Activated effector memory CD4-positive, alpha-beta T cell treated with Interleukin-2 at 50 U/mL for 16 hours (primary cell): ENCODE measurements at places on chromosomes 2 and 18.

DNA sequence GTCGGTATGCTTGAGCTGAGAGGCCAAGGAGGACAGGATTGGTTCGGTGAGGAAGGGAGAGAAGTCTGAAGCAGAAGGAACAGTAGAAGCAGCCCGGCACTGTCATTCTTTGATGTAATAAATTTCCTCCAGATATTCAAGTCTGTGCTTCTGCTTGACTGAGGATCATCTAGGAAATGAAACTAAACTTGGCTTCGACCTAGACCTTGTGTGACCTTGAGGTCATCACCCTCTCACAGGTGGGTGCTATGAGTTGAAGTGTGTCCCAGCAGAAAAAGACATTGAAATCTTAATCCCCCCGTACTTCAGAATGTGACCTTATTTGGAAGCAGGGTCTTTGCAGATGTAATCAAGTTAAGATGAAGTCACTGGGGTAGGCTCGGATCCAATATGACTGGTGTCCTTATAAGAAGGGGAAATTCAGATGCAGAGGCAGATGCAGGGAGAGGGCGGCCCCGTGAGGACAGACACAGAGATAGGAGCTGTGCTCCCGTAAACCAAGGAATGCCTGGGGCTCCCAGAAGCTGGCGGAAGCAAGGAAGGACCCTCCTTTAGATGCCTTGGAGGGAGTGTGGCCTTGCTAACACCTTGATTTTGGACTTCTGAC lies 49.0 kb downstream of the PRKCE start:
- no peak for DNase-seq

DNA sequence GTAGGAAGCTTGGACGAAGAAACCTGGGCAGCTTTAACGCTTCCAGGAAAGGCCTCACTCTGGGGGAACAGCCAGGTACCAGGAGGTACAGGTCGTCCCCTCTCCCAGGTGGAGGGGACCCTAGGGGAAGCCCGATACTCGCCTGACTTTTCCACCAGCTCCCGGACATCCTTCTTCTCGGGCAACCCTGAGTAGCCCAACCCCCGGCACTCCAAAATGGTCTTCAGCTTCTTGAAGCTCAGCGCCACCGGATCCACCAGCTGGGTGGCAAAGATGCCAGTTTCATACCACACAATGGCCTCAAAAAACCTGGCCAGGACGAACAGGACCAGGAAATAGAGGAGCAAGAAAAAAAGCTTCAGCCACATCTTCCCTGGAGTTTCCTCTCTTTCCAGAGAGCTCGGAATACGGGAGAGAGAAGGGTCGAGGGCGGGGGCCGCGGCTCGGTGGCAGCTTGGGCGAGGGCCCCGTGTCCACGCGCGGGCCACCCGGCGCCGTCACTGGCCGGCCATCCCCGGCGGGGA lies 1.1 kb downstream of the RNF103 start:
- peak; percentile 8 for DNase-seq

DNA sequence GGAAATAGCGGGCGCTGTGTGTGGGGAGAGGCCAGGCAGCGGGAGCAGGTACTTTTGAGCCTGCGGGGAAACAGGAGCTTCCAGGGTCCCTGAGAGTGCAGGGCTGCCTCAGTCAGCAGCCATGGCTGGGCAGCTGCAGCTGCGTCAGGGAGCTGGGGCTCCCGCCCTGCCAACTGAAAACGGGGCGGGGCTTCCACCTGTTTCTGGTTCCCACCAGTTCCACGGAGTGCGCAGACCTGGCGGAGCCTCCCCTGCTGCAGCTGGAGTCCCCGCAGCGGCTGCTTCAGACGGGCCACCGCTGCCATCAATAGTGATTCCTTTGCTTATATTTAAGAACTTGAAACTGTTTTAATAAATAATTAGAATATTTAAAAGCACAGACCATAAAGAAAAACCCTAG lies 30.6 kb upstream of the RPRM start:
- no peak for DNase-seq

DNA sequence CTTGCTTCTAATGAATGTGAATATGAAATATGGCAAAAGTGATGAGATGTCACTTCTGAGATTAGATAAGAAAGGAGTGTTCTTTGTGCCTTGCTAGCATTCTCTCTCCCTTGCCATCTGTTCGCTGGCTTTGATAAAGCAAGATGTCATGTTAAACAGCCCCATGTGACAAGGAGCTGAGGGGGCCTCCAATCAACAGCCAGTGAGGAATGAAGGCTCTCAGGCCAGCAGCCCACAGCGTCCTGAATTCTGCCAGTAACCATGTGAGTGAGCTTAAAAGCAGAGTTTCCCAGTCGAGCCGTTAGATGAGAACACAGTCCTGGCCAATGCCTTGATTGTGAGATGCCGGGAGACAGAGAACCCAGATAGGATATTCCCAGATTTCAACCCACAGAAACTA lies 198.8 kb downstream of the IRS1 start:
- no peak for DNase-seq

DNA sequence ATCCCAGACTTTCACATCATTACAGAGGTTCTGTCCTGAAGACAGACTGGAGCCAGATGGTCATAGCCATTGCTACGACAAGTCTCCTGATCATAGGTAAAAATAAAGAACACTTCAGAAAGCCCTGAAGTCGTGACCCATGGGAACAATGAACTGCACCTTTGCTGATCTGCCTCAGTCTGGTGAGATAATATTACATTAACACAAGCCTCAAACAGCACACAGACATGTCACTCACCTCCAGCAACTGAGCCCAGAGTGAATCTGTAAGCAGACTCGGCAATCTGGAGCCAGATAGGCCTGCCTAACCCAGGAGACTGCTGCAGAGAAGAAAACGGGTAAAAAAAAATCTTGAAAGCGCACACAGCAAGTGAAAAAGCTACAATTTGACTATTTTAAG lies 79.2 kb downstream of the SLC25A12 start:
- DNase-seq = no peak

DNA sequence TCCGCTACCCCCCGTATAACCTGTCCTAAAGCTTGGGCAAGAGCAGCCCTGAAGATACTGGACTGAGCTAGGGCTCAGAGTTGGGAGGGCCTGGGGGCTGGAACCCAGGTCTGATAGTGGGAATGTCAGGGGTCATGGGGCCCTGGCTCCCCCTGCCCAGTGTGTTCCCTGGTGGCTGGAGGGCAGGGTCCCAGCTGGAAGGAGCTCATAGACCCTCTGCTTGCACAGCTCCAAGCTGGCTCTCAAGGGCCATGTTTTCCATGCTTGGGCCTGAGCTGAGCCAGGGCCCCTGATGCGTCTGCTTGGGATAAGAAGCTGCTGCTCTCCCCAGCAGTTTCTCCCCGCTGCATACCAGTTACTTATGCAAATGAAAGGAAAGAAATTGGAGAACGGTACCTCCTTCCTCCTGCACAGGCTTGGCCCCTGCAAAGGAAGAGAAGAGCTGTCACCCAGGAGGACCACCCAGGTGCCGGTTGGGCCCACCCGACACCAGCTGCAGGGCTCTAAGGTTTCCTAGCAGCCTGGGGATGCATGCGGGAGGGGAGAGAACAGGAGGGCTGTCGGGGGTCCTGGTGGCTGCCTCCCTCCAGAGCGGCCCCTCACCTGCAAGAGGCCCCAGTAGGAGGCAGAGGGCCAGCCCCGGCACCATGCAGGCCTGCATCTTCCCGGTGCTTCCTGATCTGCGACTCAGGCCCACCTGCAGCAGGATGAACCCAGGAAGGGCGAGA lies 628 bp downstream of the OTOS start:
- no peak for DNase-seq

DNA sequence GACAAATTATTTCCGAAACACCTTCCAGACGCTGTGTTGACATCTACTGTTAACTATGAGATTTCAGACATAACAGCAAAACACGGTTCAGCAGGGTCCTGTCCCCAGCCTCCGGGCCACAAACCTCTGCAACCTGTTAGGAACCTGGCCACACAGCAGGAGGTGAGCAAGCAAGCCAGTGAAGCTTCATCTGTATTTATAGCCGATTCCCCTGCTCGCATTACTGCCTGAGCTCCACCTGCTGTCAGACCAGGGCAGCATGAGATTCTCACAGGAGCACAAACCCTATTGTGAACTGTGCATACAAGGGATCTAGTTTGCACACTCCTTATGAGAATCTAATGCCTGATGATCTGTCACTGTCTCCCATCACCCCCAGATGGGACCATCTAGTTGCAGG lies 31.1 kb downstream of the NDUFA10 start:
- no peak for DNase-seq

DNA sequence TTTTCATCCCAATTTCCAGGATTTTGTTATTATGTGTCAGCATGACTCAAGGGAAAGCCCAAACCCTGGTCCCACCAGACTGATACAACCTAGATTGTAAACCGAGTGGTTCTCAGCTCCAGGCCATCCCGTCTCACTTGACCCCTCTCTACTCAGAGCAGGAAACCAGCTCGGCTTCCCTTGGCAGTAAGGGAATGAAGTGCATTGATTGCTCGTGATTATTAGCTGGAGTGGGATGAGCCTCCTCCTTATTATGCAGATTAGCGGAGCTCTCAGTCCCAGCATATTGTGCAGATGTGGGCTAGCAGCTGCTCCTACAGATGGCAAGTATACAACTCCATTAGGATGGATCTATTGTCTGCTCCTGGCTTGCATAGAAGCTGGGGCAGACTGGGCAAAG lies 167.6 kb downstream of the LNPK start:
- no peak for DNase-seq

DNA sequence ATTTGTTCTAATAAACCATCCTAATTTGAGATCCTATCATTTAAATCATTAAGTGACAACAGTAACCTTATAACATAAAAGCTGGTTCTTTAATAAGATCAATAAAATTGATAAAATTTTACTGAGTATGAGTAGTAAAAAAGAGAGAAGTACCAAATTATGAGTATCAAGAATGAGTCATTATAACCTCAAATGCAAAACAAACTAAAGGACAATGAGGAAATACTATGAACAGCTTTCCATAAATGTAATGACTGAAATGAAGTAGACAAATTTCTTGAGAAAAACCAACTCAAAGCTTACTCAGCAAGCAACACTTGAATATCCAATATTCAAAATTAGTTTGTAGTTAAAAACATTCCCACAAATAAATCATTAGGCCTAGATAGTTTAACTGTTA lies 433.0 kb downstream of the ZEB2 start:
- DNase-seq = no peak

DNA sequence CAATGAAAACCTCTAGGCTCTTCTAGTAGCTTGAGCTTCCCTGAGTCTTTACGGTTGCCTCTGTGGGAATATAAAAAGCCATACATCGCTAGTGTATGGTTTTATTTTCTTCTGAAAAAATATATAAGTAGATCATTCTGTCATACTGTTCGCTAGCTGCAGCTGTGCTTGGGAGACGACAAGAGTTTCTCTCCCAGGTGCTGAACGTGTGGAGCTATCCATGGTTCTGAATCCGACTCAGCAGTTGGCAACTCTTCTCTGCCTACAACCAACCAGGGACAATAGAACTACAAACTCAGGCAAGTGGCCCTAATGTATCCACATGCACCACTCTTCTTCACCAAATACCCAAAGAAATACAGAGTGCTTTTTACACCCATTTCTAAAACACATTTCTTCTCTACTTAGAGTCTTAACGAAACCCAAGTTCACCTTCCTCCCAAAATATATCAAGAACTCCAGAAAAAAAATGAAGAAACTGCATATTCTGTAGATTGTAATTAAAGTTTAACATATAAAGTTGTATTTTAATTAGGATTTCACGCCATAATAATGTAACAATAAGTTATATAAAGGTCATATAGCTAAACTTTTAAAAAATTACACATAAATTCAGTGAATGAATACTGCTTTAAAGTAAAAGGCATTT lies 2.2 kb upstream of the KCNH7 start:
- DNase-seq = no peak

GRCh38 chr18:5939801-5940667 lies 44.7 kb upstream of the TMEM200C start:
- no peak for DNase-seq

- DNase-seq = no peak
Observed at GRCh38 chr2:109396202-109397180, 217.3 kb downstream of the SEPTIN10 start.

DNA sequence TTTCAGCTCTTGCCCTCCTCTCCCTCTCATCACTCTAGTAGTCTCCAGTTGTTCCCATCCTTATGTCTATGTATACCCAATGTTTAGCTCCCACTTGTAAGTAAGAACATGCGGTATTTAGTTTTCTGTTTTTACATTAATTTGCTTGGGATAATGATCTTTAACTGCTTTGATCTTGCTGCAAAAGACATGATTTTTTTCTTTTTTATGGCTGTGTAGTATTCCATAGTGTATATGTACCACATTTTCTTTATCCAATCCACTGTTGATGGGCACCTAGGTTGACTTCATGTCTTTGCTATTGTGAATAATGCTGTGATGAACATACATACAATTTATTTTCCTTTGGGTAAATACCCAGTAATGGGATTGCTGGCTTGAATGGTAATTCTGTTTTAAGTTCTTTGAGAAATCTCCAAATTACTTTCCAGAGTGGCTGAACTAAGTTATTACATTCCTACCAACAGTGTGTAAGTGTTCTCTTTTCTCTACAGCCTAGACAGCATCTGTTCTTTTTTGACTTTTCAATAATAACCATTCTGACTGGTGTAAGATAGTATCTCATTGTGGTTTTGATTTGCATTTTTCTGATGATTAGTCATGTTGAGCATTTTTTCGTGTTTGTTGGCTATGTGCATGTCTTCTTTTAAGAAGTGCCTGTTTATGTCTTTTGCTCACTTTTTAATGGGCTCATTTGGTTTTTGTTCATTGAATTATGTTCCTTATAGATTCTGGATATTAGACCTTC lies 179.6 kb upstream of the SLC39A10 start:
- DNase-seq = no peak
